Umbilical cord (tissue), 2 donors: ENCODE measurements at places on chromosomes 7 and 10. TPM values are rescaled to one million over a fixed set of nuclear protein-coding genes. Genes with fewer than 3 reads are reported as not detected.

DGKI gene
- 76.1 TPM for total RNA-seq

DNA sequence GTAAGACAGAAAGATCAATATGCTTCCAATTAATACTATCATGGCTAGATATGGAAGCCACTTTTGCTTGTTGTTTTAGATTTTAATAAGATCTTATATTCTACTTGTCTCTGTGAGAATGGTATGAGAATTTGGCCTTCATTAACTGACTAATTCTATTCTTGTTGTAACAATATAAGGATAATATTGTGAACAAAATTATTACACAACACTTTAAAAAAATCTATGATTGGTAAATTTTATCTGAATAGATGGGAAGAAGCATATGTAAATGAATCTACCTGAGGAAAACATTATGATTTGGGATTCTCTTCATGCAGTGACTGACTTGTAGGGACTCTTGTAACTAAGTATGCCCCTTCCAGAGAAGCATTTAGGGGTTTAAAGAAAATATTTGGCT, 308.9 kb upstream of the KCND2 start:
- no peak for DNase-seq

GRCh38 chr7:11557627-11558026, 274.4 kb downstream of the THSD7A start:
- no peak for DNase-seq

PRSS37 gene
- 0.72 TPM for total RNA-seq

DNA sequence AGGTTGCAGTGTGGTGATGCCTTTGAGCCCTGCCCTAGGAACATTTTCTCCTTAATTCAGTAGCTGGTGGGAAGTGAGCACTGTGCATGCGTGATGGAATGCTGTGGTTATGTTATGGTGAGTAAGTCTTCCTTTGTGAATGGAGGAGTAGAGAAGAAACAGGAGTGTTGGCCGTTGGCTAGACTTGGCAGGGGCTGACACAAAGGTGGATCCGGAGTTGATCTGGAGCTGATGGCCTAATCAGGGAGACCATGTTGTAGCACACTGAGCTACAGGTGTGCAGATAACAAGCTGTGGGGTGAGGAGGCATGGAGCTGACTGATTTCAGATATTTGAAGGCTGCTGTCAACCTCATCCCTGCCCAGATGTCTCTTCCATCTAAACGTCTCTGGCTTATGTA, 122.3 kb downstream of the CNNM2 start:
- no peak for DNase-seq

GRCh38 chr7:122738947-122739346, 36.2 kb upstream of the RNF148 start:
- DNase-seq = no peak

GRCh38 chr7:55304018-55304762, 60.9 kb upstream of the LANCL2 start:
- no peak for DNase-seq

AKR1C2 gene
- 1.4 TPM for total RNA-seq

- no peak for DNase-seq
These were observed 99.1 kb downstream of the SAMD9 start for GRCh38 chr7:93018716-93019115.

CYP3A5 gene
- 25.8 TPM for total RNA-seq

MYPN gene
- total RNA-seq = 1.4 TPM
